ENCODE measurements at places on chromosomes 4 and X.

- no peak for DNase-seq
Observed at GRCh38 chrX:133655275-133656265, 240.3 kb upstream of the GPC4 start.

DNA sequence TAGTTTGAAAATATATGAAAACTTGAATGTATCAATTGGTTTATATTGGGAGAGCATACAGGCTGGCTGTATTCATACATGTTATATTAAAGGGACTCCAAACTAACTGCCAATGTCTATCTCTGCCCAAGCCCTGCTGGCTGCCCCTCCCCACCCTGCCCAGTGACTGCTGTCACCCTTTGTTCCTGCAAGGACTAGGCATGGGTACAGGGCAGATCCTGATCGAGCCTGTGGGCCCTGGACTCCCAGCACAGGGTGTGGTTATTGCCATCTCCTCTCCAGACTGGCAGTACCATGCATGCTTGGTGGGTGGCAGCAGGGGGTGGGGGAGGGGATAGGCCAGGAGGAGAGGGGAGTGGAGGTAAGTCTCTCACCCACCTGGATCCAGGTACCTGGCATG, 167.5 kb upstream of the RASGEF1B start:
- no peak for DNase-seq

DNA sequence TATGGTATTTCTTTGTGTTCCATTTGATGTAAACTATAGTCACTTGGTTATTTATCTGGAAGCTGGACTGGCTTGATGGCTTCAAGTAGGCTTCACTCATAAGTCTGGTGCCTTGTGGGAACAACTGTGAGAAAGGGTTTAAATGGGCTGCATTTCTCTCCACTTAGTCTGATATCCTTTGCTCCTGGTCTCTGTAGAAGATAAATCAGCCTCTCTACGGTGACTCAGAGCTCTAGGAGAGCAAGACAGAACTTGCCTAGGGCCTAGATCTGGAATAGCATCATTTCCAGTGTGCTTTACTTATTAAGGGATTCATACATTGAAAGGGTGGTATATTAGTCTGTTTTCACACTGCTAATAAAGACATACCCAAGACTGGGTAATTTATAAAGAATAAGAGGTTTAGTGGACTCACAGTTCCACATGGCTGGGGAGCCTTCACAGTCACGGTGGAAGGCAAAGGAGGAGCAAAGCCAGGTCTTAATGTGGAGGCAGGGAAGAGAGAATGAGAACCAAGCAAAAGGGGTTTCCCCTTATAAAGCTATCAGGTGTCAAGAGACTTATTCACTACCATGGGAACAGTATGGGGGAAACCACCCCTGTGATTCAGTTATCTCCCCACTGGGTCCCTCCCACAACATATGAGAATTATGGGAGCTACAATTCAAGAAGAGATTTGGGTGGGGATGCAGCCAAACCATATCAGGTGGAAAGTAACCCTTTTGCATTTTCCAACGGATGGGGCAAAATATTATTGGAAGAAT, 1746.4 kb upstream of the PCDH7 start:
- no peak for DNase-seq

DNA sequence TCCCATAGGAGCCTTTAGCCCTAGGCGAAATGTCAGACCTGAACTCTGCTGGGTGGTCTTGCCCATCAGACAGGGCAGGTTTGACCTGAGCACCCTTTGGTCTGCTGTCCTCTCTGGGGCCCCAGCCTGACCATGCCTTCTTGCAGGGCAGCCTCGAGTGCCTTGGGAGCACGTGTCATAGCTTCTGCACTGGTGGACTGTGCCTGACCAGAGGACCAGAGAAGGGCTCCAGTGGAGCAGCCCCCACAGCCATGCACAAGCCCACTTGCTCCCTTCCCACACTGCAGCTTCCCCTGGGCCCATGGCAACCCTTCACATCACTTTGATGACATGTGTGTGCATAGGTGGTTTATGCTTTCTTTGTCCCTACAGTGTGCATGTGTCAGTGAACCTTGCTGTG, 394.0 kb downstream of the TEX13C start:
- no peak for DNase-seq

- DNase-seq, result no peak
Observed at GRCh38 chr4:170374770-170375169, 285.0 kb upstream of the AADAT start.

- DNase-seq, result no peak
Observed at GRCh38 chr4:7831858-7832730, 107.6 kb downstream of the AFAP1 start.

GRCh38 chr4:137545461-137545861, 13.2 kb upstream of the PCDH18 start:
- no peak for DNase-seq

DNA sequence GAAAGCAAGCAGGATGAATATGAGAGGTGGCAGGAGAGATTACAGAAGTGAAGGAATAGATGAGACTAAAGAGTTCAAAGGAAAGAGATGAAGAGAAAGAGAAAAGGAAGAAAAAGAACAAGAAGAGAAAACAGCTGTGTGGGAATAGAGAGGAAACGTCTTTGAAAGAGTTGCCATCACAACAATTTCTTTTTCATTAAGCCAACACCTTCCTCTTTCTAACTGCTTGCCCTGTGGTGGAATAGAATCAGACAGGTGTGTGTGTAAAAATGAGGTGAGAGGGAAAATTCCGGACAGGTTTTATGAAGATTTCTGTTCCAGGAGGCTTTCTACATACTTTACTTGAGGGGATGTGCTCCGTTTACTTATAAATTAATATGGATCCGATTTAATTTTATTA, 28.8 kb downstream of the DTHD1 start:
- no peak for DNase-seq

GRCh38 chr4:150814873-150815272, 200.2 kb downstream of the LRBA start:
- DNase-seq, result no peak

DNA sequence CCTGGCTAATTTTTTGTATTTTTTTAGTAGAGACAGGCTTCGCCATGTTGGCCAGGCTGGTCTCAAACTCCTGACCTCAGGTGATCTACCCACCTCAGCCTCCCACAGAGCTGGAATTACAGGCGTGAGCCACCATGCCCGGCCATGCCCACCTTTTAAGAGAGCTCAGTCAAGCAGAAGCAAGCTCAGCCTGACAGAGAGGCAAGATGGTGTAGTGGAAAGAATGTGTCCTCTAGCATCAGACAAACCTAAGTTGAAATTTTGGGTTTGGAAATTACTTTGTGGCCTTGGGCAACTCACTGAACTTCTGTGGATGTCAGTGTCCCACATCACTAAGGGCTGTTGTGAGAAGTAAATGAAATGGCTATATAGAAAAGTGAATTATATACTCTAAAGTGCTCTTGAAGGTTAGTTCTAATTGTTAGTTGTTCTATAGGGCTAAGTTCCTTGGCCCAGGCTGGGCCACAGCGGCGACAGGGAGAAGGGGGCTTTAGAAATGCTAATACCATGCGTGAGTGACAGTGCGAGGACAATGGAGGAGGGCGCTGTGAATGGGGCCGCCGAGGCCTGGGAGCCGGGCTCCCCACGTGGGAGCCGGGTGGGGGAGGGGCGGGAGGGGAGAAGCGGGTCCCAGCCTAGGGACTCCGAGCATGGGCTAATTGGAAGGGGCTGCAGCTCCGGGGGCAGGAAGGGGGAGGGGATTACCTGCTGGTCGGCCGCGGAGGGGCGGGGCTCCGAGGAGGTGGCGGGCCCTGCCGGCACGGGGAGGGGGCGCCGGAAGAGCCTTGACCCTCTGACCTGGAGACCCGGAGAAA, 15.6 kb downstream of the PJA1 start:
- no peak for DNase-seq
